ENCODE measurements at places on chromosomes 16 and 17.

DNA sequence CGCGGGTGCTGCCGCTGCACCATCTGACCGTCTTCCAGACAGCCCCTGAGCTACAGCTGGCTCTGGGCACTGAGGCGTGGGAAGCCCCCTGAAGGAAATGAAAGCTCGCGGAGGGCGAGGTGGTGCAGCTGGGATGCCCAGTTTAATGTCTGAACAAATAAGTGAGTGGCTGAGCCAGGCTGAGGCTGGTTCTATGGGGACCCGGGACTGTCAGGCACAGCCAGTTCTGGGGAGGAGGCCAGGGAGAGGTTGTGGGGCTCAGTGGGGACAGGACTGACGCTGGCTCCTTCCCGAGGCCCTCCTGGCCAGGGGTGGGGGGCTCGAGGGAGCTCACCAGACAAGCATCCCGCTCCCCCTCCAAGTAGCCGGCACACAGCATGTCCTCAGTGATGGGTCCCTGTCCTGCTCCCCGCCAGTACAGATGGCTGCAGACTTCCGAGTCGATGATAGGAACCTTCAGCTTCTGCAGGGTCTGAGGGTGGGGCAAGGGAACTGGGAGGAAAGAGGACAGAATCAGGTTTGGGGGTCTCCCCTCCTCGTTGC lies 4.4 kb downstream of the PRSS22 start:
- DNase-seq, result no peak

GRCh38 chr17:44976206-44976605 lies 8.1 kb upstream of the C1QL1 start:
- DNase-seq, result peak; percentile 90

DNA sequence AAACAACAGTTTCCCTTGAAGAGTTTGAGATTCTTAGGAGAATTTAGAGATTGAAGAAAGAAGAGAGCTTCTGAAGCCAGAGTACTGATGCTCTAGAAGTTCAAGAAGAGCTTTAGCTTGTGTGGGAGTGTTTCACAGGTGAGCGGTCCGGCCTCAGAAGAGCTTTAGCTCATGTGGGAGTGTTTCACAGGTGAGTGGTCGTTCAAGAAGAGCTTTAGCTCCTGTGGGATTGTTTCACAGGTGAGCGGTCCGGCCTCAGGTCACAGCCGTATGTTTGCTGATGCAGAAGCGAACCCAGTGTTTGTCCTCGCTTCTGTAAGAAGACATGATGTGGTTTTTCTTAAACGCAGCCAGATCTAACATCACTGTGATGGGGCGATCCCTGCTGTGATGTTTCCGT lies 76.4 kb downstream of the SEC14L1 start:
- DNase-seq, result no peak

- no peak for DNase-seq
Observed at GRCh38 chr17:6780001-6780400, 4.0 kb downstream of the FBXO39 start.

DNA sequence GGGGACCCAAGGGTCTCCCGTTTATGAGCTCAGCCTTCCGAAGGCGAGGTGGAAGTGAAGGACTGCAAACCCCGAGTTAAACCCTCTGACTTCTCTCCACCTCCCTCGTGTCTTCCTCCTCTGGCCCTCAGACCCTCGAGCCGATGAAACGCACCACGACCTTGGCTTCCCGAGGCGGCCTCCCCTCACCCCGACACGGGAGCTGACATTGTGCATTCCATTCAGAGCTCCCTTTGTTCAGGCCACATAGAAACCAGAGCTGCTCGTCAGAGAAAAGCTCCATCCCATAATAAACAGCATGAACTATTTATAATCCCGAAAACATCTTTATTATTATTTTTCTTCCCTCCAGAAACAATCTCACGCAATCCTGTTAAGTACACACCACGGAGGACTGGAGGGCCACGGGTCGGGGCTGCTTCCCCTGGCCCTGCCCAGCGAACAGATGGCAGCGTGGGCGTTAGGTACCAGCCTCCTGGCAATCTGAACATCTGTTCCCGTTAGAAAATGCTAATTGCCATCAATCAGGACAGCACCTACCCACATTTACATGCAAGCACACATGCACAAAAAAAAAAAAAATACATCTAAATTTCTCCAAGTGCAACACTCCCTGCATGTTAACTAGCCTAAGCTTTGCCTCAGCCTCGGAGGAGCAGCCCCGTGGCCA lies 145.7 kb downstream of the RBFOX3 start:
- no peak for DNase-seq

- DNase-seq, result no peak
Observed at GRCh38 chr16:8178271-8178670, 412.0 kb downstream of the TMEM114 start.

DNA sequence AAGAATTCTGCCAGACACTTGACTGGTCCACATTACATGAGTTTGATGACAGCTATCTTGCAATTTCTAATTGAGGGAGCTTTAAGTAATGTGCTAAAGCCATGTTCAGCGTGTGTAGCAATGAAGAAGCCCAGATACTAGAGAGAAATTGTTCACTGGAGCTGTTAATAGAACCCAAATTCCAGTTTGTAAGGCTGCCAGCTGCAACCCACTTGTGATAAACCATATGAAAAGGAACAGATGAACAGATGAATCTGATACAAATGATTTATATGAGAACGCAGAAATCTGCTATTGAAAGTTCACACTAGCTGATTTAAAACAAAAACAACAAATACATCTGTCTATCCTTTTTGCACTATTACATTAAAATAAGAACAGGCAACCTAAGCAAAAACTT lies 6.2 kb downstream of the NACA2 start:
- no peak for DNase-seq

GRCh38 chr17:79395066-79395465 lies 215.8 kb downstream of the RBFOX3 start:
- DNase-seq, result no peak

- DNase-seq, result no peak
Observed at GRCh38 chr17:80512233-80512632, 32.4 kb upstream of the RPTOR start.

DNA sequence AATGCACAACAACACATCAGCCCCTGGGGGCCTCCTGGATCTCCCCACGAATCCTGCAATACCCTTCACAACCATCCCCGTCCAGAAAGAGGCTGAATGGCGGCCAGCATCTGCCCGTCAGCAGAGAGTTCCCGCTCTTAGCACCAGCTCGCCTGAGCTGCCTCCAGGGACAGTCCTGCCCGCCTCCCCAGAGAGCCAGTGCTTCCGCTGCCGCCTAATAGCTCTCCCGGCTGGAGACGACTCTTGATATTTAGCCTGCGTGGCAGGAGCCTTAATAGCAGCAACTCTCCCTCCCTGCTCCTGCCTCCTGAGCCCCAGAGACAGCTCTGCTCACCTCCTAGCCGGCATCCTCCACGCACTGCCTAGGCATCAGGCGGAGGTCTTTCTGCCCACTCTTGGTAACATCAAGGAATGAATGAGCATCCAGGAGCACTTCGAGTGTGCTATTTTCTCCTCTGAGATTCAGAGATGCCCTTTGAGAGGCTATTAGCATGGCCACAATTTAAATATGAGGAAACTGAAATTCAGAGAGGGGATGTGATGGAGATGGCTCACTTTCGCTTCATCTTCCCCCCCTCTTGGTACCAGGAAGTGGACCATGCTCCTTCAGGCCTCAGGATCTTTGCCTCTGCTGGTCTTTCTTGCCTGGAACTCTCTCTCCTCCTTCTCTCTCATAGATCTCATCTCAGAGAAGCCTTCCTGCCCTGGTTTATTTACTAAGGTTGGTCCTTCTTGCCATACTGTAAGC lies 67.9 kb downstream of the RAI1 start:
- no peak for DNase-seq

GRCh38 chr17:36597226-36597625 lies 4.2 kb upstream of the MRM1 start:
- DNase-seq, result no peak

DNA sequence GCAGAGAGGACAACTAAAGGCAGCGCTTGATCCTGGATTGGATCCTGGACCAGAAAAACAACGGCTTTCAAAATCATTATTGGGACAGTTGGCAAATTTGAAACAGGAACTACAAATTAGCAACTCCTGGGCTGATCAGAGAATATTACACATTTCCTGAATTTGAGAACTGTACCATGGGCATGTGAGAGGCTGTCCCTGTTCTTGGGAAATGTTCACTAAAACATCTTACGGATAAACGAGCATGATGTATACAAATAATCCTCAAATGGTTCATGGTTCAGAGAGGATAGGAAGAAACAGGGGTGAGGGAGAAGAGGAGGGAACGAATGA lies 2.3 kb upstream of the ITGAE start:
- no peak for DNase-seq

- DNase-seq, result no peak
Observed at GRCh38 chr17:73750975-73751374, 106.7 kb upstream of the SDK2 start.

GRCh38 chr17:68850749-68851510 lies 104.3 kb downstream of the ABCA8 start:
- no peak for DNase-seq

DNA sequence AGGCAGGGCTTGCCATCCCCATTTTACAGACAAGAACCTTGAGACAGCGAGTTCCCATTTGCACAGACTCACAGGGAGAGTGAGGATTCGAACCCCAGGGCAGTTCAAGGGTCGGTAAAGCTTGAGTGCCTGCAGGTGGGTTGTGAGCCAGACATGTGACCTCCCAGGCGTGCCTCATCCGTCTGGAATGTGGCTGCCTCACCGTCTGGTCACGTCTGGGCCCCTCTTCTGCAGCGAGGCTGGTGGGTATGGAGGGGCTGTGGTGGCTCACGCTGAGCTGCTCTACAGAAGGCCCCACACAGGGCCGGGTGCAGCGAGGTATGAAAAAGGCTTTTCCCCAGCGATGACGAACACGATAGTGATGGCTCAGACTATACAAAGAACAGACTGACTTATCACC lies 35.8 kb upstream of the LHX1 start:
- DNase-seq, result no peak

DNA sequence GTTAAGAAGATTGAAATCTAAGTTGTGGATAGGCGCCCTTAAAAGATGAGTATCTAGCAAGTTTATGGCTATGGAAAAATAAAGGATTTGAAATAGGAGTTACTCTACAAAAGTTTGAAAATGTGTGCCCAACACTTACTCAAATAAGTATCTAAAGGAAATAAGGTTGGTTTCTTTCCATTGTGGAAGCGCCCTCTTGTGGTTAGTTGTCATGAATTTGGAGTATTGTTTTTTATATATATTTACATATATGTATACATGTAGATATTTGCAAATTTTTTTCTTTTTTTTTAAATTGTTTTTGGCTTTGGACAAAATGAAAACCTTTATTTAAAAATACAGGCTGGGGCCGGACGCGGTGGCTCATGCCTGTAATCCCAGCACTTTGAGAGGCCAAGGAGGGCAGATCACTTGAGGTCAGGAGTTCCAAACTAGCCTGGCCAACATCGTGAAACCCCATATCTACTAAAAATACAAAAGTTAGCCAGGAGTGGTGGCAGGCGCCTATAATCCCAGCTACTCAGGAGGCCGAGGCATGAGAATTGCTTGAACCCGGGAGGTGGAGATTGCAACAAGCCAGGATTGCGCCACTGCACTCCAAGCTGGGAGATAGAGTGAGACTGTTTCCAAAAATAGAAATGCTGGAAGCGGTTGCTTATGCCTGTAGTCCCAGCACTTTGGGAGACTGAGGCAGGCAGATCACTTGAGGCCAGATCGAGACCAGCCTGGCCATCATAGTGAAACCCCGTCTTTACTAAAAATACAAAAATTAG lies 24.0 kb upstream of the VPS4A start:
- DNase-seq, result peak; percentile 32

DNA sequence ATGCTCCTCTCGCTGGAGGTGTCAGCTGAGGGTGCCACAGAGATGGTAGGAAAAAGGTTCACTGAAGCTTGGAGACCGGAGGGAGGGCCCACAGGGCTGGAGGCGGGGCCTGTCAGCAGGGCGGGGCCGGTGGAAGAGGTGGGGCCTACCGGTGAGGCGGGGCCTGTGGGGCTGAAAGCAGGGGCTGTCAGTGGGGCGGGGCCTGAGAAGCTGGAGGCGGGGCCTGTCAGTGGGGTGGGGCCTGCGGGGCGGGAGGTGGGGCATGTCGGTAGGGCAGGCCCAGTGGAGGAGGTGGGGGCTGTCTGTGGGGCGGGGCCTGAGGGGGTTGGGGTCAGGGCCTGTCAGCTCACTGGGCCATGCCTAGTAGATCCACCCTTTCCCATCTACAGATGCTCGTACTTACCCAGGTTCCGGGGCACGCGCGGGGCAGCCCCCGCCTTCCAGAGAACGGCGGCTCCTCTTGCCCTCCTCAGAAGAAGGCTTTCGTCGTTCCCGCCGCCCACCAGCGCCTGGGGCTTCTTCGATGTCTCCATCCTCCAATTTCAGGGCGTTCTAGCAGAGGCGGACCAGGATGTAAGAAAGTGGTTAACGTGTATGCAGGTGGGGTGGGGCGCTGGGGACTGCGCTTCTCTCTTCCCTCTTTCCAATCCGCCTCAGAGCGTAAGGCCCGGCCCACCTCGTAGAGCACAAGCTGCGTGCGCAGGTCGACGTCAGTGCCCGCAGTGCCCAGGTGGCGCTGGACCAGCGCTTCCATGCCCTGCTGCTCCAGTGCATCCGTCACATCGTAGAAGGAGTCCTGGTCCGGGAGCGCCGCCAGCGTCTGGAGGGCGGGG lies 9.8 kb downstream of the TMEM208 start:
- DNase-seq, result no peak

- DNase-seq, result no peak
Observed at GRCh38 chr17:17712268-17712924, 31.1 kb downstream of the RAI1 start.

- DNase-seq, result no peak
Observed at GRCh38 chr17:77742579-77742978, 215.9 kb upstream of the TNRC6C start.

DNA sequence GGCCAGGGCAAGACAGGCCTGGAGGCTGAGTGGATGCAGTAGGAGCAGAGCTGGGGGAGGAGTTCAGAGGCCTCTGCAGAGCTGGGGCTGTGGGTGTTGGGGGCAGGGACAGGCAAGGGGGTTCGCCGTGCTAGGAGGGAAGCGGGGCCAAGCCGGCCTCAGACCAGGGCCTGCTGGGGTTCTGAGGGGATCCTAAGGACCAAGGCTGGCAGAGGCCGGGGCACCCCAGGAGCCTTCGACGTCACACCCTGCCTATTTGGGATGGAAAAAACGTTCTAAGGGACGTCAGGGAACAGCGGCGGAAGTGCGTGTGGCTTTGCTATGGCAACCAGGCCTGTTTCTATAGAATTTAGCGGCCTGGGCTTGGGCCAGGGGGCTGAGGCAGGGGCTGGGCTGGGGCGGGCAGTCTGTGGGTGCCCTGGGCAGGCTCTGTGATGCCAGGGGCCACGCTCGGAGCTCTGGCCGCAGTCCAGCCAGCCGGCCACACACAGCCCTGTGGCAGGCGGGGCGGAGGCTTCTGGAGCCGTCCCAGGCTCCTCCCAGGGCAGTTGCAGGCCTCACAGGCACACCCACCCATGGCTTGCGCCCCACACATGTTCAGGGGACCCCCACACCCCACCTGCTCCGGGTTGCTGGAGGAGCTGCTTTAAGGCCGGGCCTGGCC lies 3.7 kb downstream of the TRAF7 start:
- no peak for DNase-seq

DNA sequence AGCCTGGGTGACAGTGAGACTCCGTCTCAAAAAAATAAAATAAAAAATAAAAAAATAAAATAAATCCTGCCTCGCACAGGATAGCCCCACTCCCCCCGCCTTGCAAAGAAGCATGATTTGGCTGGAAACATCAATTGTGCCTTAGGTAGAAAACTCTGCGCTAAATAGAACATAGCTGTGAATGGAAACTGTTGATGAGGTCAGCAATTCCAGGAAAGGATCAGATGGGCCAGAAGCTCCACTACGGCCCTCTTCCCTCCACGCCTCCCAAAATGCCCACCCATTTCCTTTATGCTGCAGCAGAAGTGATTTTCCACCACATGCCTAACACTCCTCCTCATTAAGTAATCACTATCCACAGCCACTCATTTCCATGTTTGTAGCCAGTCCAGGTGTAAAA lies 473.4 kb downstream of the XYLT1 start:
- no peak for DNase-seq

- DNase-seq, result no peak
Observed at GRCh38 chr17:14203388-14203787, 33.3 kb downstream of the CDRT15 start.

Data from SHP77 (cell line).